Adrenal gland (tissue), 19 donors: ENCODE measurements at places on chromosomes 5 and 9.
A peak's percentile ranks its signal among the peaks of the same experiment; 100 is the strongest.

GRCh38 chr5:181218795-181219124 is 4.3 kb upstream of the TRIM41 start:
- H3K27ac ChIP-seq, result no peak overlapping the region
- no peaks in the 10 kb centered on the region for H3K27me3 ChIP-seq
- H3K36me3 ChIP-seq, result no peaks in the 10 kb centered on the region
- no peak for DNase-seq
- peak overlapping the region; percentile 35 for H3K4me3 ChIP-seq
- peaks cover 12% of the 10 kb centered on the region for H3K4me1 ChIP-seq

DNA sequence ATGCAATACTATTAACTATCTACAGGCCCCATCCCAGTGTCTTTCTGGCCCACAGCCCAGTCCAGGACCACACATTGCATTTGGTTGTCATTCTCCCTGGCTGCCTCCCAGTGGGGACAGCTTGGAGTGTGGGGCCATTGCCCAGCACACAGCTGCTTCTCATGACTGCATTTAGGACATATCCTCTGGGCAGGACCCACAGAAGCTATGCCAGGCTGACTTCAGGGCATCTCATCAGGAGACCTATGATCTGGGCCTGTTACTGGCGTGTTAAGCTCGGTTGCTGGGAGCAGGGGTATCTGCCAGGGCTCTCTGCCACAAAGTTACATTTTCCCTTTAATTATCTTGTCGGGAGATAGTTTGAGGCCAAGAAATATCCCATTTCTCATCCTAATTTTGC is 32.1 kb upstream of the CLPTM1L start:
- H3K4me3 ChIP-seq, result no peak overlapping the region
- H3K27me3 ChIP-seq, result peaks cover 2% of the 10 kb centered on the region
- H3K36me3 ChIP-seq, result no peaks in the 10 kb centered on the region
- no peaks in the 10 kb centered on the region for H3K4me1 ChIP-seq

DNA sequence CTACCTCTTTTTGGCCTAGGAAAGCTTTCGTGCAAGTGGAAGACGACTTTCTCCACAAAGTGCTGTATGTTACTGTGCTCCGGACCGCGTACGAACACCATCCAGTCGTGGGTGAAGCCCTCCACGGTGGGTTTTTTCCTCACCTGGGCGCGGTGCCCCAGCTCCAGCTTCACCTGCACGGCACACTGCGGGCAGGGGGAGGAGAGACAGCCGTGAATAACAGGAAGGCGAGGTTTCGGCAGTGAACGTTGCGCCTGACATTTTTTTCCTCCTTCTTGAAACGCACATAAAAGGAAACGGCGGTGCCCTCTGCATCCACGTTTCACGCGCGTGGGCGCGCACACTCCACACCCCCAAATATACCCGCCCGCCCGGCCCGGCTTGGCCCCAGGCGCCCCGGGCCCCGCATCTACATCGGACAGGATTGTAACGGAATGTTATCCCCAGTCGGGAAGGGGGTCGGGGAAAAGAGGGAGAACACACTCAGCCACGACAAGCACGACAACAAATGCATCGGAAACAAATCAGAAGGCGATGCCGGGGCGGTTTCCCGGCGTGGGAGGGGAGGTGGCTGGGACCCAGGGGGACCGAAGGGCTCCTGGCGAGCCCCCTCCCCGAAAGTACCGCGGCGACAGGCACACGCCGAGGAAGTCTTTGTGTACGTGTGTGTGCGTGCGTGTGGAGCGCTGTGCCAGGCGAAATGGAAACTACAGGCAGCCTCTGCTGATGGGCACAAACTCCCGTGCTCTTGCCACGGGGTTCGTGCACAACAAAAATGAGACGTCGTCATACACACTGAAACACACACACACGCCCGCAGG is 1.4 kb downstream of the MLLT3 start:
- peaks cover 32% of the 10 kb centered on the region for H3K4me1 ChIP-seq
- peak overlapping the region; percentile 91 for H3K4me3 ChIP-seq
- peak overlapping the region; percentile 91 for H3K27ac ChIP-seq
- H3K36me3 ChIP-seq, result no peaks in the 10 kb centered on the region
- H3K27me3 ChIP-seq, result no peaks in the 10 kb centered on the region

DNA sequence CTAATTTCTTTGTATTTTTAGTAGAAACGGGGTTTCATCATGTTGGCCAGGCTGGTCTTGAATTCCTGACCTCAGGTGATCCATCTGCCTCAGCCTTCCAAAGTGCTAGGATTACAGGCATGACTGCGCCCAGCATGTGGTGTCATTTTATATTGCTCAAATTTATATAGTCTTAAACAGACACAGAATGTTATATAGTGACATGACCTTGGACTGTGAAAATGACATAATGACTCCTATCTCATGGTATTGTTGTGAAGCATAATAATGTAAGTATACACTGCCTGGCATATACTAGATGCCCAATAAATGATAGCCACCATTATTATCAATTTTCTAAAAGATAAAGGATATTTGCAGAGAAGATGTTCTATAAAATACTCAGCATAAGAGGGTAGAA is 177.2 kb upstream of the TBCA start:
- peaks cover 7% of the 10 kb centered on the region for H3K4me1 ChIP-seq
- H3K27ac ChIP-seq, result no peak overlapping the region
- no peak for DNase-seq
- H3K27me3 ChIP-seq, result peaks cover 13% of the 10 kb centered on the region
- no peaks in the 10 kb centered on the region for H3K36me3 ChIP-seq

- H3K4me3 ChIP-seq, result no peak overlapping the region
- no peaks in the 10 kb centered on the region for H3K36me3 ChIP-seq
- no peaks in the 10 kb centered on the region for H3K27me3 ChIP-seq
- no peak overlapping the region for H3K27ac ChIP-seq
- no peak for DNase-seq
- no peaks in the 10 kb centered on the region for H3K4me1 ChIP-seq
These were observed 178.5 kb upstream of the SLC24A2 start for GRCh38 chr9:19967216-19967887.

DNA sequence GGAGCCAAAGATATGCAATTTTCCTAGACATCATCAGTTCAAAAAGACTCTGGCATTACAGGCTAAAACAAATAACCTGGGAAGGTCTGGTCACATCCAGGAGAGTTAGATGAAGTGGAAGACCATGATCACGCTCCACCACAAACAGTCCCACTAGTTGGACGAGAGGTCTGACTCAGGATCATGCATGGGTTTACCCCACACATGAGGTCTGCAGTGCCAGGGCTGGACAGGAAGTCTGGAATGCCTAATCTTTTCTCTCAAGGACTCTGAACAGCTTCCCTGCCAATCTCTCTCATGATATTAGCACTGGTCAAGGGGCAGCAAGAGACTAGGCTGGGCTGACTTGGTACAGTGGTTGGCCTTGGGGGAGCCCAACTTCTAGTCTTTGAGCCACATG is 7.1 kb downstream of the PRUNE2 start:
- no peak overlapping the region for H3K27ac ChIP-seq
- no peaks in the 10 kb centered on the region for H3K27me3 ChIP-seq

DNA sequence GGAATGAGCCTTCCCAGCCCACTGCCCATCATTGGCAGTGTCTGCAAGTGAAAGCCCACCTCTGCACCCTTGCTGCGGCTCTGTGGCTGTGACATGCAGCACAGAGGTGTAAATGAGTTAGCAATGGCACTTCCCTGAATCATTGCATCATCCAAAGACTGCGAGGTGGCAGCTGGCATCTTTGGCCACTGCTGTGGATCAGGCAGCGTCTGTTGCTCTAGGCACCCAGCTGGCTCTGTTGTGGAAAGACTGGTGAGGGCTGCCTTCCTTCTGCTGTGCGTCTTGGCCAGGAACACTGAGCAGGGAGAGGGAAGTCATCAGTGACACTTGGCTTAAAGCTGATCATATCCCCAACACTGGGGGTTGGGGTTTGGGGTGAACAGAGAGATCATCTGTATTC is 64.5 kb downstream of the MFAP3 start:
- no peaks in the 10 kb centered on the region for H3K36me3 ChIP-seq
- H3K27me3 ChIP-seq, result no peaks in the 10 kb centered on the region
- DNase-seq, result no peak
- H3K4me3 ChIP-seq, result no peak overlapping the region
